Renal pelvis (tissue), 12 donors: ENCODE measurements at places on chromosomes 11 and 22. TPM values are rescaled to one million over a fixed set of nuclear protein-coding genes. Genes with fewer than 3 reads are reported as not detected.

ASCL2 gene
- polyA plus RNA-seq: 3.1 TPM

OR2AG1 gene
- 0.01 TPM for polyA plus RNA-seq

C22orf42 gene
- polyA plus RNA-seq: not detected

KRTAP5-4 gene
- polyA plus RNA-seq: not detected

HIKESHI gene
- polyA plus RNA-seq: 45.6 TPM

GDPD4 gene
- polyA plus RNA-seq: not detected

OR51Q1 gene
- 0.16 TPM for polyA plus RNA-seq
